ENCODE measurements at places on chromosomes 4 and X. TPM values are rescaled to one million over a fixed set of nuclear protein-coding genes. Genes with fewer than 3 reads are reported as not detected.

Gene SPANXA1
- not detected for total RNA-seq

Gene IL13RA2
- not detected for total RNA-seq

Gene TIMM8A
- 0.94 TPM for total RNA-seq

Gene CTAG2
- total RNA-seq = not detected

Gene UGT8
- total RNA-seq = not detected

Gene DUX4
- not detected for total RNA-seq

Gene MAGED4B
- total RNA-seq = 16.1 TPM

Gene TMEM255A
- not detected for total RNA-seq

Gene FAM53A
- 0.39 TPM for total RNA-seq

Gene TLR2
- not detected for total RNA-seq

Gene DKK2
- total RNA-seq = 15.7 TPM

Gene UGDH
- total RNA-seq = 18.2 TPM

Gene CT83
- total RNA-seq = not detected

Gene PLXNA3
- 0.47 TPM for total RNA-seq

Gene JADE1
- 30.3 TPM for total RNA-seq

Gene SASH3
- not detected for total RNA-seq

Gene BST1
- 14.2 TPM for total RNA-seq

Gene SSX4
- not detected for total RNA-seq

Gene GPRIN3
- total RNA-seq = not detected

Gene CT47A7
- total RNA-seq = not detected

Gene HEPH
- total RNA-seq = 5.8 TPM

Gene LNX1
- total RNA-seq = not detected

Gene ASB12
- not detected for total RNA-seq

Gene PGAM4
- total RNA-seq = not detected

Gene GAGE12F
- not detected for total RNA-seq

Gene STBD1
- 10.6 TPM for total RNA-seq

Gene PRRG1
- 23.4 TPM for total RNA-seq

Gene CENPVL2
- not detected for total RNA-seq

Gene AKAP4
- total RNA-seq = not detected

Gene FBXW7
- 28.9 TPM for total RNA-seq

Gene RAB39B
- not detected for total RNA-seq

Gene MORC4
- 28.7 TPM for total RNA-seq

Gene CXXC4
- total RNA-seq = 0.56 TPM

Gene CD38
- total RNA-seq = 0.05 TPM

Gene CDS1
- not detected for total RNA-seq

Gene KCNIP4
- not detected for total RNA-seq

Gene PPP1R2C
- not detected for total RNA-seq
